Neural progenitor cell (in vitro differentiated cells): ENCODE measurements at places on chromosomes 7 and 10.

DNA sequence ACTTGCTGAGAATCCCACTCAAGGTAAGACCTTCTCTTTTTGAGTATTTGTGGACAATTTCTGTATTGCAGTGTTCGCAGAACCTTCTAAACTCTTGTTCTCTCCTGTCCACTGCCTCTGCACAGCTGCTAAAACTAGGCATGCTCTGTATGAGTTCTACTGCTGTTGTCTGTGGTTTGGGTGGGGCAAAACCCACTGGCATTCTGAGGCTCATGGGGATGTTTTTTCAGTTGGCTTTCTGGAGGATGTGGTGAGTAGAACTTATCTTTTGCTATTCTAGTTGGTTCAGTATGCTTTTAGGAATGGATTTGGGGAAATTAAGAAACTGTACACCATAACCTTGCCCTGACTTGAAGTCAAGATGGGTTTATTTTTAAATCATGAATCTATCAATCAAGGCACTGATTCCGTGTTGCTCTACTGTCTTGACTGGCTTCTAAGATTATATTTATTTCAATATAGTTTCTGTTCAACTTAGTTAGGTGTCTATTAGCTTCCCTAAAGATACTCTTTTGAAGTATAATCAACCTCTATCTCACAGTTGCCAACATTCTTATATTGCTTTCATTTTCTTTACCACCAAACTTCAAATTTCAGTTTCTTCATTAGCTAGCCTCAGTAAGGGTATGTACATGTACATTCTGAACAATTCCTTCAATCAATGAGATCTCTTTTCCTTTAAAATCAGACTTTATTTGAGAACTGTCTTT, 25.0 kb upstream of the C1GALT1 start:
- DNase-seq: no peak

- no peak for DNase-seq
Measured at GRCh38 chr7:23618241-23618640, 21.1 kb downstream of the CCDC126 start.

DNA sequence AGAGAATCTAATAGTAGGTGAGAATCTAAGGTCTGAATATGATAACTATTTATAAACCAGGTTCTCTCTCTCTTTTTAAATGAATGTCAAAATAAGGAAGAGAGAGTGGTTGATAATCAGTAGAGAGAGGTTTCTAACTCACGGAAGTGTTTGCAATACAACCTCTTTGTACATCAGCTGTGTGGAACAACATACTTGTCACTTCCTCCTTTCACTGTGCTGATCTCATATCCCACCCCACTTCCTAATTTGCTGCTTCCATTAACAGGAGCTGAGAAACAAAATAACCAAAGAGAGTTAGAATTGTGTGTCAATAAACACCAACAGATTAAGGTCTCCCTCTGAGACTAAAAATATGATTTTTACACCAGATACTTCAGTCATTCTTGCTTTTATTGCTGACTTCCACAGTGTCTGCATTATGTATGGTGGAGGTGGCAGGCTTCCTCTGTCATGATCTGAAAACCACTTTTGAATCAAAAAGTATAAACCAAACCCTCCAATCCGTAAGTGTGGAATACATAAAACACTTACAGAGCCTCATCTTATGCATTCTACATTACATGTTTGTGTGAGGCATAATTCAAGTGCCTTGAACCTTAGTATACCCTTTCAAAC, 25.0 kb downstream of the CACUL1 start:
- no peak for DNase-seq

- no peak for DNase-seq
Measured at GRCh38 chr7:121126801-121127534, 138.5 kb downstream of the CPED1 start.

GRCh38 chr10:1003884-1004670, 15.8 kb downstream of the GTPBP4 start:
- no peak for DNase-seq

GRCh38 chr7:77765906-77766800, 32.1 kb downstream of the TMEM60 start:
- DNase-seq: peak; percentile 2

- no peak for DNase-seq
Measured at GRCh38 chr10:61888744-61889143, 12.8 kb upstream of the ARID5B start.
